Effector memory CD8-positive, alpha-beta T cell (primary cell): ENCODE measurements at places on chromosomes 4 and X.

DNA sequence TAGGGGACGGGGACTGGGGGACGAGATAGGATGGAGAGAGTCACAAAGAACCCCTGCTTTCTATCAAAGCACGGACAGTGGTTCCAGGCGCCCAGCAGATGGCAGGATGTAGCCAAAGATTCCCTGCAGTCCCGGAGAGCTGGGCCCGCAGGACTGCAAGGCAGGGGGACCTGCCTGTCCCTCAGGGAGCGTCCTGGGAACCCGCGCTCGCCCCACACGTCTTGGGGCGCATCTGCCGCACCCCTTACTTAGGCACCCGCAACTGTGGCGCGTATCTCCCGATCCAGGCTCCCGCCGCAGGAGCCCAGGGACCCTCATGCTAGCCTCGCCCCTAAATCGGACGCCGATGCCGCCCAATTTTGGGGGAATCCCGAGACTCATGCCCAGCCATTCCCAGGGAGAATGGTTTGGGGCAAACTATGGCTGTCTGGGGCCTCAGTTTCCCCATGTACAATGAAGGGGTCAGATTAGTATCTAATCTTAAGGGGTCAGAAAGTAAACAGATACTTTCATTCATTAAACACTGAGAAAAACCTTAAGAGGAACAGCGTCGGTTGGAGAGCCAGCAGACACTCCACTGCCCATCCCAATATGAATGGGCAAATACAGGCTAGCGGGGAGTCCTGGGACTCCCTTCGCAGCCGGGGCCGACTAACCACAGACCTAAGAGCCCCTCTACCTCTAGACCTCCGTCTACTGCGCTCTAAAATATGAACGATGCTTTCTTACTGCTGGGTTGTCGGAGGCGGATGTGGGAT is 581 bp upstream of the STK32B start:
- DNase-seq: no peak
- no peaks in the 10 kb centered on the region for H3K36me3 ChIP-seq
- H3K4me3 ChIP-seq: peak overlapping the region; percentile 69
- no peak overlapping the region for H3K27ac ChIP-seq
- H3K27me3 ChIP-seq: peaks cover 92% of the 10 kb centered on the region
- peaks cover 10% of the 10 kb centered on the region for H3K4me1 ChIP-seq

DNA sequence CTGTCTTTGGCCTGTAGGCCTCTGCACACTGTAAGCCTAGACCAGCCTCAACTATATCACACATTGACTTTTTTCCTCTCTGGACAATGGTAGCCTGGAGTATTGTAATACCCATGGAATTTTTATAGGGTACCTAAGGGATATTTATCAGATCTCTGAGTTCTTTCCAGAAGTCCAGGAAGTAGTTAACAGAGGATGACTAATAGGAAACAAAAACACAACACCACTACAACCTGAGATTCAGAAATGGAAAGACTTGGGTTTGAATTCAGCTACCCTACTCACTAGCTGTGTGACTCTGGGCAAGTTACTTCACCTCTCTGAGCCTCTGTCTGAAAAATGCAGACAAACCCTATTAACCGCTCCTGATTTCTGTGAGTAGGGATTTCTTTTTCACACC is 7.7 kb upstream of the STX18 start:
- no peak for DNase-seq
- no peaks in the 10 kb centered on the region for H3K27me3 ChIP-seq
- H3K36me3 ChIP-seq: peaks cover 22% of the 10 kb centered on the region
- no peaks in the 10 kb centered on the region for H3K4me1 ChIP-seq
- no peak overlapping the region for H3K4me3 ChIP-seq

DNA sequence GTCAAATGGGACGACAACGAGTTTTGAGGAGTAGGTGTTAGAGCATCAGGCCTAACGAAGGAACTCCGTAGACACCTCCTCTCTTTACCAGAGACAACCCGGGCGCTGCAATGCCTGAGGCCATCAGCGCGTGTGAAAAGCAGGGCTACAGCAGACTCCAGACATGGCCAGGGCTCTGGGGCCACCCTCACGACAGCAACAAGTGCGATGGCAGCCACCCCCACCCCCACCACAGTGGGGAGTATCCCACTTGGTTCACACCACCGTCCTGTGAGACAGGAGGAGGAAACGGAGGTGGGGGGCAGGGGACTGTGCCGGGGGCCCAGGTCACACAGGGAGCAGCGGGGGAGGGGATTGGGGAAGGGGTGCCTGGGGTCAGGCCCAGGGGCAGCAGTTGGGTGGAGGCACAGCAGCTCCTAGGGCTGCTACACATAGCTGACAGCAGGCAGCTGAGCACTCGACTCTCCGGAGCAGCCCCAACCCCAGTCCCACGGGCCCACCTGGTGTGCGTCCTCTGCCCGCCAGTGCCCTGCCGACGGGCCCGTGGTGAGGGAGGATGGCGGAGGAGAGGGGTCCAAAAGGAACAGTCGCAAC is 8.5 kb downstream of the LRPAP1 start:
- no peaks in the 10 kb centered on the region for H3K27me3 ChIP-seq
- DNase-seq: no peak
- H3K36me3 ChIP-seq: peaks cover 68% of the 10 kb centered on the region
- peak overlapping the region; percentile 46 for H3K27ac ChIP-seq
- peaks cover 15% of the 10 kb centered on the region for H3K4me1 ChIP-seq

- DNase-seq: no peak
- H3K27me3 ChIP-seq: peaks cover 8% of the 10 kb centered on the region
- H3K4me1 ChIP-seq: no peaks in the 10 kb centered on the region
- H3K4me3 ChIP-seq: no peak overlapping the region
- H3K27ac ChIP-seq: no peak overlapping the region
Measured at GRCh38 chrX:150092549-150092948, 154.3 kb upstream of the EOLA2 start.

GRCh38 chr4:34158878-34159277 is 2085.4 kb downstream of the ARAP2 start:
- H3K4me1 ChIP-seq: no peaks in the 10 kb centered on the region
- no peak overlapping the region for H3K27ac ChIP-seq
- DNase-seq: no peak
- no peaks in the 10 kb centered on the region for H3K27me3 ChIP-seq

- H3K4me1 ChIP-seq: peaks cover 2% of the 10 kb centered on the region
- no peak overlapping the region for H3K4me3 ChIP-seq
- DNase-seq: no peak
- H3K27ac ChIP-seq: no peak overlapping the region
Measured at GRCh38 chrX:39574178-39574577, 523.6 kb downstream of the BCOR start.

GRCh38 chr4:96767815-96768480 is 928.1 kb downstream of the PDHA2 start:
- DNase-seq: no peak
- H3K4me1 ChIP-seq: no peaks in the 10 kb centered on the region
- no peak overlapping the region for H3K4me3 ChIP-seq
- H3K27ac ChIP-seq: no peak overlapping the region
- no peaks in the 10 kb centered on the region for H3K36me3 ChIP-seq

GRCh38 chr4:15479089-15479912 is 9.6 kb downstream of the CC2D2A start:
- H3K27ac ChIP-seq: no peak overlapping the region
- no peak overlapping the region for H3K4me3 ChIP-seq
- H3K4me1 ChIP-seq: no peaks in the 10 kb centered on the region

DNA sequence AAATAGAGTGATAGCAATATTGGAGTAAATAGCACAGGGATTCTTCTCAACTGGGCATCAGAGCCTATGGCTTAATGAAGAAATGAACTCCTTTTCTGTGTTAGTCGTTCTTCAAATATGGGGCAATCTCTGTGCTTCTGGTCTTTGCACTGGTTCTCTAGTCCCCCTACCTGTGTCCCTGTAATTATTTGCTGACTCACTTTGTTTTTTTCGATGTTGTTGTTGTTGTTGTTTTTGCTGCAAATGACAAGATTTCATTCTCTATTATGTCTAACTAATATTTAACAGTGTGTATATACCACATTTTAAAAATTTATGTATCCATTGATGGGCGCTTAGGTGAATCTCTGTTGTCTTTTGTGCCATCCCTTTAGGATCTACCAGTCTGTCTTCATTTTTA is 2137.8 kb upstream of the TENM3 start:
- no peak overlapping the region for H3K27ac ChIP-seq
- no peak for DNase-seq

DNA sequence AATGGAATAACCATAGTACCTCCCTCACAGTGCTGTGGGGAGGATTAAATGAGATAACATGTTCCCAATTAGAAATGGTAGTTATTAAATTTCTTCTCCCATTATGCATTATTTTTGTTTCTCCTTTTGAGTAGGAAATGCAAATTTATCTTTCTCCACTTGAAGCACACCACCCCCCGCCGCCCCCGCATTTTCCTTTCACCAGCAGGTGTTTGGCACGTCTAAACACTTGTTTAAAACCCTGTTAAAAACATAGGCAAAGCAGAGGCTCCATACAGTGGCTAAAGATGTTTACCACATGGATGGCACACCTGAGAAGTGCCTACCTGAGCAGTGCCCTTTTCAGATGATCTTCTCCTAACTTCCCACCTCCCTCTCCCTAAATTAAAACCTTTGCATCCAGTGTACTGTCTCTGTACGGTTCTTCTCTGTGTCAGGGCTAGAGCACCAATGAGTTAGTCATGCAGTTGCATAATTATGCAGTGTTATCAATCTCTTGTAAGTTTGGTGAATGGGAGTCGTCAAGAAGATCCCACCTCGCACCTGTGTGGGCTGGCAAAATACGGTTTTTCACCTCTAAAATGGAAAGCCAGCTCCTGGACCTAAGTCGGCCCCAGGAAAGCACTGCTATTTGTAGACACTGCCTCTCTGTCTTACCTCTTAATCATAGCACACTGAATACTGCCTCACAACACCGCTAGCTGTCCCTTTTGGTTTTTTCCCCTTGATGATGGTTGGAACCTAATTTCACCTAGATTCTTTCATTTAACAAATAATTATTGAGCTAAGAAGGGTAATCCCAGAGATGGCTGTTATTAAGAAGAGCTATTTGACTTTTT is 122.0 kb downstream of the CT47B1 start:
- no peak overlapping the region for H3K27ac ChIP-seq
- H3K4me1 ChIP-seq: no peaks in the 10 kb centered on the region
- DNase-seq: no peak
- H3K4me3 ChIP-seq: no peak overlapping the region

DNA sequence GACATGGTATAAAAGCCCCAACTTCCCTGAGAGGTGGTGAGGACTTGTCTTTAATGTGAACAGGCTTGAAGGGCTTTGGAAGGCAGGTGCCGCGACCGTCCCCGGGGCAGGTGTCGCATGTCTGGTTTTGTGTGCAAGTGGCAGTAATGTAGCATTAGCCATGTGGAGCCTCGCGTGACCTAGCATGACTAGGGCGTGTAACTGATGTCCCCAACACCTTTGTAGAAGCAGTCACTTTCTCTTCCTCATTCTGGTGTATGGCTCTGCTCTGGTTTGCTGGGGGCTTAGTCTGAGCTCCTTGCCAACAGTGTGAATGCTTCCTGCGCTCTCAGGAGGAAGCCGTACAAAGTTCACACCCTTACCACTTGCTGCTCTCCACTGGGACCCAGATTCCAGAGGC is 145.7 kb downstream of the AMMECR1 start:
- H3K4me1 ChIP-seq: peaks cover 7% of the 10 kb centered on the region
- no peaks in the 10 kb centered on the region for H3K27me3 ChIP-seq
- H3K36me3 ChIP-seq: peaks cover 13% of the 10 kb centered on the region
- no peak for DNase-seq
- H3K27ac ChIP-seq: no peak overlapping the region
- H3K4me3 ChIP-seq: no peak overlapping the region

DNA sequence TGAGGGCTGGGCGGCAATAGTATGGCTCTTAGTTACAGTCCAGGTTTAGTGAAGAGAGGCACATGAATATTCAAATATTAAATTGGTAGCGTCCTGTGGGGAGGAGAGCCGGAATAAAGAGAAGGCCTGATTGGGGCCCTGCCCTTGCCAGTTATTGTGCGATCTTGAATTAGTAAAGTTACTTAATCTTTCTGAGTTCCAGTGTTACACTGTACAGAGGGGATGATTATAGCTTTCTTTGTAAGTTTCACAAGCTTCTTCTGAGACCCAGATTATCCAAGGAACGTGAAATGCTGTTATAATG is 1.2 kb downstream of the METAP1 start:
- H3K4me1 ChIP-seq: peaks cover 12% of the 10 kb centered on the region
- no peak for DNase-seq
- H3K27me3 ChIP-seq: no peaks in the 10 kb centered on the region
- H3K27ac ChIP-seq: peak overlapping the region; percentile 4
- peaks cover 3% of the 10 kb centered on the region for H3K36me3 ChIP-seq

DNA sequence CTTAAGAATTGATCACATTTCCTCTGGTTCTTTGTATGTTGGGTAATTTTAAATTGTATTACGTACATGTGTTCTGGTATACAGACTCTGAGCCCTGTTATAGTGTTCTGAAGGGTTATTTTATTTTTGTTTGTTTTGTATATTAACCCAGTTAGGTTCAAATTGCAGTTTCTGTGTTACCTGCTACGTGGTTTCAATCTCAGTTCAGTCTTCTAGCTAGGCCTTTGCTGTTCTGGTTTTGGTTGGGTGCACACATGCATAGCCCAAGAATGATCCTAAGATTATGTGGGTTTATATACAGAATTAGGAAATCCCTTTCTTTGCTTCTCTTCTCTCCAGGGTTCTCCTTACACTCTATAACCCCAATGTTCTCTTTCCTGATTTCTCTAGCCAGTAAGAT is 161.0 kb downstream of the PPP1R2C start:
- no peaks in the 10 kb centered on the region for H3K27me3 ChIP-seq
- H3K27ac ChIP-seq: no peak overlapping the region
- no peaks in the 10 kb centered on the region for H3K36me3 ChIP-seq
- no peak for DNase-seq

GRCh38 chr4:8229331-8229975 is 30.4 kb downstream of the SH3TC1 start:
- no peaks in the 10 kb centered on the region for H3K27me3 ChIP-seq
- H3K36me3 ChIP-seq: peaks cover 17% of the 10 kb centered on the region
- H3K27ac ChIP-seq: peak overlapping the region; percentile 85
- H3K4me3 ChIP-seq: peak overlapping the region; percentile 67
- DNase-seq: no peak

DNA sequence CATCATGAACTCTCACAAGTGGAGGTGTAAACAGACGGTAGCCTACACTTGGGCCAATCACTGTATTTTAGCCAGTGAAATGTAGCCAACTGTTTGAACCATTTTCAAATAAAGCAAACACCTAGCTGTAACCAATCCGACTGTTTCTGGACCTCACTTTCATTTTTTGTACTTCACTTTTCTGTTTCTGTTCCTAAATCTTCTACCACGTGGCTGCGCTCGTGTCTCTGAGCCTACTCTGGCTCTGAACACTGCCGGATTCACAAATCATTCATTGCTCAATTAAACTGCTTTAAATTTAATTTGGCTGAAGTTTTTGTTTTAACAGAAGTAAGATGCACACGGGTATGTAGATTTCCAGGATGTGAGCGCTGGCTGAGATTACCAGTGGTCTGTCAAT is 319.1 kb downstream of the RAPGEF2 start:
- H3K27ac ChIP-seq: no peak overlapping the region
- H3K4me3 ChIP-seq: no peak overlapping the region
- H3K4me1 ChIP-seq: no peaks in the 10 kb centered on the region
- no peaks in the 10 kb centered on the region for H3K27me3 ChIP-seq
- DNase-seq: no peak
- no peaks in the 10 kb centered on the region for H3K36me3 ChIP-seq

- no peak overlapping the region for H3K4me3 ChIP-seq
- H3K27ac ChIP-seq: no peak overlapping the region
- H3K27me3 ChIP-seq: peaks cover 13% of the 10 kb centered on the region
- DNase-seq: peak; percentile 20
- peaks cover 2% of the 10 kb centered on the region for H3K36me3 ChIP-seq
Measured at GRCh38 chr4:129362691-129363274, 266.8 kb downstream of the C4orf33 start.

GRCh38 chrX:11786862-11787261 is 28.8 kb downstream of the MSL3 start:
- no peaks in the 10 kb centered on the region for H3K27me3 ChIP-seq
- no peak overlapping the region for H3K27ac ChIP-seq
- H3K4me1 ChIP-seq: no peaks in the 10 kb centered on the region
- no peak for DNase-seq
- no peaks in the 10 kb centered on the region for H3K36me3 ChIP-seq
